ENCODE measurements at places on chromosomes 16 and 17.

DNA sequence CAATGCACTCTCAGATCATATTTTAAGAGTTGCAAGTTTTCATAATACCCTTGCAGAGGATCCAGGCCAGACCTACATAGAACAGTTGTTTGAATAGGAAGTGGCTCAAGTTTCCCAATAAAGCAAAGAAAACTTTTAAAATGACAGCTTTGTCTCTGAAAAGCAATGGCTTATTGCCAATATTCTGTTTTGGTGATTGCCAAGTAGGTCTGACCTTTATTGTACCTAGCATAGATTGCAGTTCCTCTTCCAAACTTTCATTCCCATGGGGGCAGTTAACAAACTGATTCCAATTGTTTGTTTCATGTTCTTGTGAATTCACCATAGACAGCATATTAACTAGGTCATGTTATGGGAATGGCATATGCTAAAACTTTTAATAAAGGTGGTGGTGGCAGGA is 664.6 kb upstream of the CA10 start:
- no peak for DNase-seq

DNA sequence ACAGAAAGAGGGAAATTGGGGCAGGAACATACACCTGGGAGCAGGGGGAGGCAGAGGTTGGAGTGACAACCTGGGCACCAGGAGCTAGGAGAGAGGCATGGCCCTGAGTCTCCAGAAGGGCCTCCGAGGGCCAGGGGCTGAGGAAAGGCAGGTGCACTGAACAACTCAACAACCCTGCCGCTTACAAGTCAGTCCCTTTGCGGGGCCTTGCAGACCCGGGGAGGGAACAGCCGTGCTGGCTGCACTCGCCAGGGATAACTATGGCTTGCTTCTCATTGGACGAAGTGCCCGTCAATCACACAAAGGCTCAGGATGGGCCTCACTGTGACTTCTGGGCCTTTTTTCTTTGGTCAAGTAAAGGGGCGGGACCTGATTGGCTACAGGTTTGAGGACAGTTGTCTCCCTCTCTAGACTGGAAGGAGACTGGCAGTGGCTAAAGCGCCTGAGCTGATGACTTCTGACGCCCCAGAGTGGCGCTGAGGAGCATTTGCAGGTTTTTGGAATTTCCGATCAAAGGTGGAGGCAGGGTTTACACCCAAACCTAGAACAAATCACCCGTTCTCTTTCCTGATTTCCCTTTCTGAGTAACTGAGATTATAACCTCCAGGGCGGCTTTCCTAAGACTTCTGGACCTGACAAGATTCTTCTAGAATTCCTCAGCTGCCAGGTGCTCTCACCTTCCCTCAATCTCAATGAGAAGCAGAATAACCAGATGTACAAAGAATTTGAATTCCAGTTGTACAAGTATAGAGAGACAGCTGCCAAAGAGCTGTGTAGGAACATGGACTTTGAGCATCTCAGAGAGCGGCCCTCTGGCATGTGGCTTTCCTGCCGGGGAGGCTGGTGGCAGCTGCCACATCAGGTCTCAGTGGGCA is 27.6 kb upstream of the ST6GALNAC2 start:
- DNase-seq, result no peak

GRCh38 chr17:28763804-28764266 is 20.0 kb downstream of the TRAF4 start:
- DNase-seq, result peak; percentile 36

DNA sequence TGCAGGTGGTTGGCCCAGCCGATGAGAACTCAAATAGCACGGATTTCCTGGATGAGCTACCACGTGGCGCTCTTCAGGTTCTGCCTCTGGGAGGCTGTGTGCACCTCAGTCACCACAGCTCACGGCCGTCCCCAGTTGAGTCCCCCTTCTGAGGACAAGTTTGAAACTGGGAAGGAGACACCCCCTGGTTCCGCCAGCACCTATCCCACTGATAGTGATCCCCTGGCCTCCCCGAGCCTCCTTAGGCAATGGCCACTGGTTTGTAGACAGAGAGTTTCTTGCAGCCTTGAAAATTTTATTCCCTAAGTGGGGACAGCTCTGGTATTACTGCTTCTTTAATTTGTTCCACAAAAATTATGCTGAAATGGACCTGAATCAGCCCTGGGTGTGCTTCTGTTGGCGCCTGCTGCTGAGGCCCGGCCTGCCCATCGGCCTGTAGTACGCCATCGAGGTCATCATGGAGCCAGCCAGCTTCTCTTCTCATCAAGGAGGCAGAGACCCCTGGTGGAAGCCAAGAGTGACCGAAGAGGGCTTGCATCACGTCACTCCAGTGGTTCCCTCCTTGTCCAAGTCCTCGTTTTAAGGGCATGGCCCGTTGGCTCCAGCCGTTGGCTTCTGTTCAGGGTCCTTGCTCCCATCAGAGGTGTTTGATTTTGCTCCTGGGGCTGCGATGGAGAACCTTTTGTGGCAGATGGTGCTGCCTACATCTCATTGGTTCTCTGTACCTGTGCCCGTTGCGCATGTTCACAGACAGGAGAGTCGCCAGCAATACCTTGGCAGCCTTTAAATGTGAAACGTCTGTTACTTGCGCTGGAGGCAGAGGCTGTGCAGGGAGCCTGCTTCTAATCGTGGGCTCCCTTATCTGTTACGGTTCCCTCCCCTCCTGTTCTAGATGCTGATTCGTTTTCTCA is 9.3 kb downstream of the SMCR8 start:
- DNase-seq, result no peak

DNA sequence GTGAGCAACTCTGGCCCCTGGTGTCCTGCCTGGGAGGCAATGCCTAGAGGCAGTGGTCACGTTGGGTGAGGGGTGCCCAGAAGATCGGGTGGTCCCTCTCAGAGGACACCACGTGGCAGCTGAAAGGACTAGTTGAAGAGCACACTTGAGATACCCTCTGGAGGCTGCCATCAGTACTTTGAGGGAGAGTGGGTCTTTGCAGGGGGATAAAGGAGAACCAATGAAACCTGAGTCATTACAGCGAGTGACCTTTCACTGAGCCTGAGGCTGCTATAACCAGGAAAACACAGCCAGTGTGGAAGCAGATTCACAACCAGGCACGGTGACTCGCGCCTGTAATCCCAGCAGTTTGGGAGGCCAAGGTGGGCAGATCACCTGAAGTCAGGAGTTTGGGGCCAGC is 18.9 kb downstream of the CA4 start:
- DNase-seq, result no peak

GRCh38 chr16:56916571-56917403 is 15.2 kb upstream of the HERPUD1 start:
- no peak for DNase-seq

DNA sequence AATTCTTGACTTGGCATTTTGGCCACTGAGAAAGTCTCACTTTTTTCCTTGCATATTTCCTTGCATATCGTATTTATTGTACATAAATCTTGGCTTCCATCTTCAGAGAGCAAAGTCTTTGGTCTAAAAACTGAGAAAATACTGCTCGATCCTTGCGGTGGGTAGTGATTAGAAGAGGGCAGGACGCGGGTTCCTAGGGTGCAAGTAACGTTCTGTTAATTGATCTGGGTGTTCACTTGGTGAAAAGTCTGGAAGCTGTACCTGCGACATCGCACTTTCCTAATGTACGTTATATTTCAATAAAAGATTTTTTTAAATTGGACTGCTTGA is 758 bp upstream of the UBALD2 start:
- no peak for DNase-seq
